ENCODE measurements at places on chromosomes 13 and 19.

DNA sequence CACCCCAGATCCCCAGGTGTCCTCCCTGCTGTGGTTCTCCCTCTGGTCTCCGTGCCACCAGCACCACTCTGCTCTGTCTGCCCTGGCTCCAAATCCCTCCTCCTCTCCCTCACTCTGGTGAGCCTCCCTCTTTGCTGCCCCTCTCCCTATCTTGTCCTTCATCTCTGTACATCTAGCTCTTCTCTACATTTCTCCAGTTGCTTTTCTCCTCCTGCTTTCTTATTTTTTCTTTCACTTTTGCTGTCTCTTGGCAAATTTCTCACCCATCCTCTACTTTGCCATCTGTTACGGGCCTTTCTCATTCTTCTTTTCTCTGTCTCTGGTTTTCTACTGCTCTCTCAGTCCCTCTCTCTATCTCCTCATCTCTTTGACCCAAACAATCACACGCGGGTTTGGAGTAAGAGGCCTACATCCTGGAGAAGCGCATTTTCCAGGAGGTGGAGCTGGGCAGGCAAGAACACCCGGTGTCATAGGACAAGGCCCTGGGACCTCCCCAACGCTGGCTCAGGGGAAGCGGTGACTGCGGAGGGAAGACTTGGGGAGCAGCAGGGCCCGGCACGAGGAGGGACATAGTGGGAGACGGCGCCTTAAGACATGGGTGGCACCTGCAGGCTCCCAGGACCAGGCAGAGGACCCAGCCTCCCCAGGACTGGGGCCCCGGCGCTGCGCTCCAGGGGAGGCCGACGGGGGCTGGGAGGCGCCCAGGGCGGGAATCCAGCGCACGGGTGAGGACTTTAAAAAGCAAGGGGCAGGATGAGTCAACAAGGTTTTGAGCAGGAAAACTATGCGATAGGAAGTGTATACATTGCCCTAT is 9.9 kb downstream of the ZNF611 start:
- no peak for DNase-seq

DNA sequence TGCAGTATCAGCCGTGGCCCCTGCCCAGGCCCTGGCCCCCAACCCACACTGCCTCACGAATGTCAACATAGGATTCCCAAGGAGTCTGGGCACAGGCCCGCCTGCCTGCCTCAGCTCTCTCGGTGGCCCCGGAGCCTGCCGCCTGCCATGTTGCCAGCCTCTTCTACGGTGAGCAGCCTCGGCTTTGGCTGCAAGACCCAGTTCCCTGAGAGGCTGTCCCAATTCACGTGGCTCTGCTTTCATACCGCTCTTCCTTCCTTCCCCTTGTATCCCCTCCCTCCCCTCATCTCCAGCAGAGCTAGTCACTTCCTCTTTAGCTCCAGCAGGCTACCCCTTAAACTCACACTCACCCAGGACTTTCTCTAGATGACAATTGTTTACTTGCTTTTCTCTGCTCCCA is 42.7 kb downstream of the SERP2 start:
- no peak for DNase-seq

DNA sequence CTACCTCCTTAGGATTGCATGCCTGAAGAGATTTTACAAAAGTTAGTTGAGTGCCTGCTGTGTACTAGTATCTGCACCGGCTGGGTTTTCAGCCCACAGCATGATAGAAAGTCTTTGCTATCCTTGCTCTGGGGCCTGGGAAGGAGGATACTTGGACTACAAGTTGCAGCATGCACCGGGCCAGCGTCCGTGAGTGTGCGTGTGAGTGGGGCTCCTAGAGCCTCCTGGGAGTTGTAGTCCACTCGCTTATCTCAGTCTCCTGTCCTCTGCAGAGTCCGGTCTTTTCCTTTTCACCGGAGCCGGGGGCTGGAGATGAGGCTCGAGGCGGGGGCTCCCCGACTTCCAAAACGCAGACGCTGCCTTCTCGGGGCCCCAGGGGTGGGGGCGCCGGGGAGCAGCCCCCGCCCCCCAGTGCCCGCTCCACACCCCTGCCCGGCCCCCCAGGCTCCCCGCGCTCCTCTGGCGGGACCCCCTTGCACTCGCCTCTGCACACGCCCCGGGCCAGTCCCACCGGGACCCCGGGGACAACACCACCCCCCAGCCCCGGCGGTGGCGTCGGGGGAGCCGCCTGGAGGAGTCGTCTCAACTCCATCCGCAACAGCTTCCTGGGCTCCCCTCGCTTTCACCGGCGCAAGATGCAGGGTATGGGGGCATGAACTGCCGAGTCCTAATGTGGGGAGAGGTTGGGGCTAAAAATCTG is 20.6 kb downstream of the BRSK1 start:
- DNase-seq = no peak

GRCh38 chr13:33318744-33319143 is 33.2 kb upstream of the STARD13 start:
- DNase-seq = no peak

DNA sequence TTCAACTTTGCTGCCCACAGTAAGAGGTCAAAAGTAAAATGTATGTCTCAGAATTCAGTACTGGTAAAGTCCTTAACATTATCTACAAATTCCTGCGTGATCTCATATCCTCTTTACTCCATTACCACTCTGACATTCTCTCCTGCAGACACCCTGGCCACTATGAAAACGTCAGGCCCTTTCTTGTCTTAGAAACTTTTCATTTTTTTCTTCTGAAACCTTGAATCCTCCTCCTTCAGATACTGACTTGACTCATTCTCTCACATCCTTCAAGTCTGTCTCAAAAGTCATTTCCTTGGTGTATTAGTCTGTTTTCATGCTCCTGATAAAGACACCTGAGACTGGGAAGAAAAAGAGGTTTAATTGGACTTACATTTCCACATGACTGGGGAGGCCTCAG is 262.3 kb downstream of the POU4F1 start:
- no peak for DNase-seq

- no peak for DNase-seq
These were observed 5.0 kb upstream of the IGSF23 start for GRCh38 chr19:44608391-44608821.

DNA sequence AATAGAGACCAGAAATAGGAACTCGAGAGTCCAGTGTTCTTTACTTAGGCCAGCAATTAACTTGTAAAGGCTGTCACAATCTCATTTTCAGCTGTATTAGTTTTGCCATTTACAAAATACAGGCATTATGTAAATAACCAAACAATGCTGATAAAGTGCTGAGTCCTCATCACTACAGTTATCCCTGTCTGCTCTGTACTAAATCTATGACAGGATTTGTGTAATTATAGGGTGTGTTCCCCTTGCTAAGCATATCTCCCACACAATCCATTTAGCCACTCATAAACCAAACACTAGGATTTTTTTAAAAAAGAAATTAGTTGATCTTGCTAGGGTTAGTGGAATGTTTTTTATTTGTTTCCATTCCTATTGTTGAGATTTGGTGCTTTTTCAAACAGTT is 23.2 kb downstream of the PDX1 start:
- DNase-seq = no peak

- no peak for DNase-seq
These were observed 57.2 kb downstream of the SOX1 start for GRCh38 chr13:112124141-112124540.

DNA sequence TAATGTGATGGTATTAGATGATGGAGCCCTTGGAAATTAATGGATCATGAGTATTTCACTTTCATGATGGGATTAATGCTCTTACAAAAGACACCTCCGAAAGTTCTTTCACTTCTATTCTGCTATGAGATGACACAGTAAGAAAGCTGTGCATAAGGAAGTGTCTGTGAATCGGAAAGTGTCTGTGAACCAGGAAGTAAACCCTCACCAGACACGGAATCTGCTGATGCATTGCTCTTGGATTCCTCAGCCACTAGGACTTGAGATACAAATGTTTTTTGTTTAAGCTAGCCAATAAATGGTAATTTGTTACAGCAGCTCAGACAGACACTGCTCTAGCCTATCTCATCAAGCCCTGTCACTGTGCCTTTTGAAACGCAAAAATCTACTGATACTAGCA is 440.4 kb upstream of the PRR20A start:
- DNase-seq = no peak

DNA sequence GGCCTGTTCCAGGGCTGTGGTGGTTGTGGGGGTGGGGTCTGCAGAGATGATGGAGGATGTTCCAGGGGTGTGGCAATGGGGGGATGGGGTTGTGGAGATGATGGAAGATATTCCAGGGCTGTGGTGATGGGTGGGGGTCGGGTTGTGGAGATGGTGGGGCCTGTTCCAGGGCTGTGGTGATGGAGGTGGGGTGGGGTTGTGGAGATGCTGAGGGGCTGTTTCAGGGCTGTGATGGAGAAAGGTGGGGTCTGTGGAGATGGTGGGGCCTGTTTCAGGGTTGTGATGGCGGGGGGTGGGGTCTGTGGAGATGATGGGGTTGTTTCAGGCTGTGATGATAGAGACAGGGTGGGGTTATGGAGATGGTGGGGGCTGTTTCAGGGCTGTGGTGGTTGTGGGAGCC is 62.0 kb downstream of the TEX29 start:
- DNase-seq = no peak

GRCh38 chr13:107035186-107035585 is 467.2 kb upstream of the ARGLU1 start:
- DNase-seq = no peak

DNA sequence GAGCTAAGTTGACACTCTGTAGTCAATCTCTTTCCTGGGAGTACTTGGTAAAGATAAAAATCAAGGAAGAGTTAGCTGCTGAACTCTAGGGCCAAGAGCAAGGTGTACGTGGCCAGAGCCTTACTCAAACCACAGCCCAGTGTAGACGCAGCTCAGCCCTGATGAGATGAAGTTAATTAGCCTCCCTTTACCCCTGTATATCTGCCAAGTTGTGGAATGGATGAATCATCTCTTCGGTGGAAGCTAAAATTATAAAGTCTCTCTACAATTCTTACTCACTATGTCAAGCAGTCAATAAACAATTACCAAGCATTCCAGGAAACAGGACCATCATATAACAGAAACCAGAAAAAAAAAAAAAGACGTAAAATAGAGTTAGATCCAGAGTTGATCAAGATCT is 146.9 kb upstream of the UFM1 start:
- DNase-seq = no peak

DNA sequence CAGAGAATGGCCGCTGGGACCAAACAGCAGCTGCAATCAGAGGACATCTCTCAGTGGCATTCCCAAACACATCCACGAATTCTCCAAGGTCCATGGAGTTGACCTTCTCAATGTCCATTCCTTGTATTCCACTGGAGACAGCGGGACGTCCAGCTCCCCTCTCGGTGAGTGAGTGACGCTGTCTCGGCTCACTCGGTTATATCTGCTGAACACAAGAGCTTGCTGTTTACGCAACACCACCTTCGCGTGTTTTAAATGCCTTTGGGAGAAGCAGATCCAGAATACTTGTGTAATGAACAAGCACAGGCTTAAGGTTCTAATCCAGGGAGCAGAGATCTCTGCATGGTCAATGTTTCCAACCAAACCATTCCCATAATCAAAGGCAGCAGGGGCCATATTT is at the start of gene URAD:
TSS of gene URAD (minus strand) at position 174 of the 400 bp plus-strand sequence. CDS start at position 118, 56 bp downstream.
- DNase-seq = no peak

- no peak for DNase-seq
These were observed 300.7 kb downstream of the KLF12 start for GRCh38 chr13:73833325-73834070.

- DNase-seq = no peak
These were observed 1064.3 kb downstream of the DIAPH3 start for GRCh38 chr13:59099182-59099974.

- no peak for DNase-seq
These were observed 130.0 kb downstream of the ATP11A start for GRCh38 chr13:112819816-112820215.

DNA sequence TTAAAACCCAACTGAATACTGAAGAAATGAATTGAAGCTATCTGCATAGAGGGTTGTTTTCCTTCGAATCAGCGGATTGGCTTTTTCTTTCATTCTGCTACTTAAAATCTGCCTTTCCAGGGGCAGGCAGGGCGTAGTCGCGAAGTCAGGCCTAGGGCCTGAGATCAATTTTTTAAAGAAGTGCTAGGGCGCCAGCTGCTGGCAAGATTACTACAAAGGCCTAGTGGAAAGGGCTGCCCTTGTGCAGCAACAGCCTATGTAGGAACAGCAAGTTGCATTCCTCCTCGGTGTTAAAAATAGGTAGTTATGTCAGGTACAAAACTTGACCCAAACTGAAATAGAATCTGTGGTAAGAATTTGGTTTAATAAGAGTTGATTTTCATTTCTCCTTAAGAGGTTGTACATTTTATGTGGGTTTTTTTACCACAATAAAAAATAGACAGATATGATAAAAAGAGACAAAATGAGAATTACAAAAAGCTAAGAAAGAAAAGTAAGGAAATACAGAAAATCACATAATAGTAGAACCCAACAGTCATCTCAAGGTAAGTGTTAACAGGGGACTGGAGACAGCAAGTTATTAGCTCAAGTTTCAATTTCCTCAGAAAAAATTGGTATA is 9.5 kb upstream of the URAD start:
- no peak for DNase-seq

DNA sequence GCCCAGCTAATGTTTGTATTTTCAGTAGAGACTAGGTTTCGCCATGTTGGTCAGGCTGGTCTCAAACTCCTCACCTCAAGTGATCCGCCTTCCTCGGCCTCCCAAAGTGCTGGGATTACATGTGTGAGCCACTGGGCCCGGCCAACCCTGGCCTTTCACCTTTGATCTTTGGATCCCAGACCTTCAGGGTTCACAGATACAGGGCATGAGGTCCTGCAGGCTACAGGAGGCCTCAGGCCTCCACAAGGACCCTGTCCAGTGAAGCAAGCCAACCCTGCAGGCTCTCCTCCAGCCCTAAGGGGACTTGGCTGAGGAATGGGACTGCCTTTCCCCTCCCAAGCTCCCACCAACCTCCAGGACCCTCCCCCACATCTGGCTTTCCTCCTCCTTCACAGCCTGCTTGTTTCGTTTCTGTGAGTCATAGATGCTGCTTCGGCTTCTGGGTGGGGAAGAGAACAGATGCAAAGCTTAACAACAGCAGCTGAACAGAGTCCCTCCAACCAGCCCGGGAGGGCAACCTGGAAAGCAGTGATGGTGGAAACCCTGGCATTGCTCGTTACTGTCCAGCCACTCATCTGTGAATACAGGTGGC is 11.8 kb downstream of the ARHGEF18 start:
- no peak for DNase-seq

- DNase-seq = no peak
These were observed 58.0 kb downstream of the USPL1 start for GRCh38 chr13:30675717-30676116.

- DNase-seq = no peak
These were observed 1.2 kb upstream of the KCNA7 start for GRCh38 chr19:49073514-49074378.

GRCh38 chr19:5911366-5911765 is 2.7 kb upstream of the CAPS start:
- no peak for DNase-seq

DNA sequence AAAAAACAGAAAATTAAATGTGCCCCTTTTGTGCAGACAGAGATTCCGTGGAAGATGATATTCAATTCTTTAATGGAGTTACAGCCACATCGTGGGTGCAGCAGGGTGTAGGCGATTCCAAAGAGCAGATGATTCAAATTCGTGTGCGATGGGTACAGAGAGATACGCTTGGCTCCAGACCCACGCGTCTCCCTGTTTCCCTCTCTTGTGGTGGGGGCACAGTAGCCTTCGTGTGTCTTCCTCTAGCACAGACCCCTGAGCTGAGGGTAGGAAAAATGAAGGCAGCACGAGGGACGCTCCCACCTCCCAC is 4.8 kb downstream of the TSPAN16 start:
- no peak for DNase-seq

GRCh38 chr19:12913011-12913561 is 6.0 kb downstream of the SYCE2 start:
- peak; percentile 88 for DNase-seq

GRCh38 chr19:54609356-54609791 is 15.9 kb downstream of the LILRA1 start:
- DNase-seq = no peak

- DNase-seq = no peak
These were observed 12.9 kb downstream of the RANBP3 start for GRCh38 chr19:5964816-5965565.
